ENCODE measurements at places on chromosomes 12 and 14. TPM values are rescaled to one million over a fixed set of nuclear protein-coding genes. Genes with fewer than 3 reads are reported as not detected.

Gene SERPINA12
- not detected for polyA plus RNA-seq

Gene SERPINA4
- not detected for polyA plus RNA-seq

Gene ARHGEF40
- 21.5 TPM for polyA plus RNA-seq

Gene MVK
- 18.5 TPM for polyA plus RNA-seq

Gene CATSPERB
- polyA plus RNA-seq = not detected

Gene A2M
- 1.3 TPM for polyA plus RNA-seq

Gene OVCH1
- not detected for polyA plus RNA-seq

Gene ADAM20
- 0.06 TPM for polyA plus RNA-seq

Gene OTX2
- polyA plus RNA-seq = 16.5 TPM

Gene ARG2
- polyA plus RNA-seq = 38.6 TPM

Gene GLS2
- 11.2 TPM for polyA plus RNA-seq

Gene PARP11
- polyA plus RNA-seq = 3.4 TPM

Gene P2RX2
- polyA plus RNA-seq = 2.3 TPM

Gene AQP6
- not detected for polyA plus RNA-seq

Gene GUCY2C
- 2.1 TPM for polyA plus RNA-seq

Gene RAD9B
- not detected for polyA plus RNA-seq

Gene SIX1
- polyA plus RNA-seq = 0.71 TPM

Gene ACSS3
- polyA plus RNA-seq = 7.4 TPM

Gene HNF1A
- 0.10 TPM for polyA plus RNA-seq

Gene KRT83
- polyA plus RNA-seq = not detected

Gene IL31
- not detected for polyA plus RNA-seq

Gene KRT85
- polyA plus RNA-seq = not detected

Gene TNFAIP2
- polyA plus RNA-seq = 9.9 TPM

Gene LYSET
- 34.0 TPM for polyA plus RNA-seq

Gene RPL10L
- not detected for polyA plus RNA-seq

Gene KRT2
- polyA plus RNA-seq = not detected

Gene DHH
- not detected for polyA plus RNA-seq
